ENCODE measurements at places on chromosomes 7 and 10.

DNA sequence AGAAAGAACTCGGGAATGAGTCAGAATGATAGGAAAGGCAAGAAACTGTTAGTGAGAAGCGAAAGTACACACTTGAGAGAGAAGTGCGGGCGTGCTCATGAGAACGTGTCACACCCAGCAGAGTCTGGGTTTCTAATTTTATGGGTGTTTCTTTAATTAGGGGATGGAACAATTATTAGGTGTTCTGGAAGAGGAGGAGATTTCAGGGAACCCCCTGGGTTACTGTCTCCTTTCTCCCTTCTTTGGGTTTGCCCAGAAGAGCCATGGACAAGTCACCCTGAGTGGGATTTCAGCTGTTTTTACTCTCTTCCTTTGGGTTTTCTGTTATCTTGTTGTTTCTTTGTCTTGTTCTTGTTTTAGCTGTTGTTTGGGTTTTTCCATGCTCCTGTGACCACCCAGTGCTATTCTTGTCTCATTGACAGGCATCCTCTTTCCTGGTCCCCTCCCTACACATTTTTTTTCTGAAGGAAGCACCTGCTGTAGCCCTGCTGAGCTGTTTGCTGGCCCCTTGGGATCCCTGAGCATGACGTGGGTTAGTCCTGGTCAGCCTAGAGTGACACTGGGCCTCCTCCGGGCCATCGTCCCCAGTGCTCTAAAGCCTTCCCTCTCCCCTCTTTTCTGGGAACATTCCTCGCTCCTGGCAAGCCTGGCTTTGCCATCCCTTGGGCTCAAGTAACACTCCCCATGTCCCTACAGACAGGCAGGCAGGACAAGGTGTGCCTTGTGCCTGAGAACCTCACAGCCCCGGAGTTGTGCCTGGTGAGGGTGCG is 3.5 kb downstream of the SH2D4B start:
- ATAC-seq: no peak

DNA sequence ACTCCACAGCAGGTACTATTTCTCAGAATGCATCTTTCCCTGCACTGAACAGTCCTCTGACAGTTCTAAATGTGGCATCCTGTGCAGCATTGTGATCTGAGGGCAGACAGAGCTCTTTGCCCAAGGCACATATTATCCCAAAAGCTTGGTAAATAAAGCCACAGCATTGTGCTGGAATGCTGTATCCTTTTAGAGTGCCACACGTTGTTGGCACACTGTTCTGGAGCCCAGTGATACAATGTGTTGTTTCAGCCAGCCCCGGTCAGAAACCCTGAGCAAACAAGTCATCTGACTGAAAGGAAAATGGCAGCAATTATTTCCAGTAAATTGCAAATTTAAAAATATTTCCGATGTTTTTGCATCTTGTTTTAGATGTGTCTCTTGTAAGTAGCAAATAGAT is 45.4 kb downstream of the NAMPT start:
- ATAC-seq: no peak

- ATAC-seq: no peak
Observed at GRCh38 chr10:132648072-132648850, 110.7 kb downstream of the INPP5A start.

DNA sequence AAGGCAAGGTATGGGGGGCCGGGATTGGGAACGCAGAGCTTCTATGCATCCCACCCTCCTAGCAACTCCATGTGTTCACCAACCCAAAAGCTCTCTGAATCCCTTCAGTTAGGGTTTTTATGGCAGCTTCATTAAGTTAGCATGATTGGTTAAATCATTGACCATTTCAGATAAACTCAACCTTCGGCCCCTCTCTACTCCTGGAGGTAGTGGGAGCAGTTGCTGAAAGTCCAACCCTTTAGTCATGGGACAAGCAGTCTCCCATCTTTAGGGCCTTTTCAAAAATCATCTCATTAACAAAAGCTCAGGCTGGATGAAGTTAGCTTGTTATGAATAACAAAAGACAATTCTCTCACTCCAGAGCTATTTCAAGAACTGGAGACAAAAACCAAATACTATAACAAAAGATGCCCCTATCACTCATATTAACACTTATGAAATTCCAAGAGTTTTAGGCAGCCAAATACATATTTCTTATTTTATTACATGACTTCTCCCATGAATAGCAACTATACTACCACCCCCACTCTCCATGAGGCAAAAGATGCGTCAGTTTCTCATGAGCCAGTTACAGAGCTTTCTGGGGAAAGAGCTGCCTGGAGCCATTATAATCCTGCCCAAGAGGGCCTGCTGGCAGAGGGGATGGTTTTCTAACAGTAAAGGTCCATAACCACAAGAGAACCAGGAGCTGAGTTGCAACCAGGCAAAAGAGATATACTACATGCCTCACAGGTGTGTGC is 44.6 kb downstream of the SLC16A12 start:
- ATAC-seq: no peak

DNA sequence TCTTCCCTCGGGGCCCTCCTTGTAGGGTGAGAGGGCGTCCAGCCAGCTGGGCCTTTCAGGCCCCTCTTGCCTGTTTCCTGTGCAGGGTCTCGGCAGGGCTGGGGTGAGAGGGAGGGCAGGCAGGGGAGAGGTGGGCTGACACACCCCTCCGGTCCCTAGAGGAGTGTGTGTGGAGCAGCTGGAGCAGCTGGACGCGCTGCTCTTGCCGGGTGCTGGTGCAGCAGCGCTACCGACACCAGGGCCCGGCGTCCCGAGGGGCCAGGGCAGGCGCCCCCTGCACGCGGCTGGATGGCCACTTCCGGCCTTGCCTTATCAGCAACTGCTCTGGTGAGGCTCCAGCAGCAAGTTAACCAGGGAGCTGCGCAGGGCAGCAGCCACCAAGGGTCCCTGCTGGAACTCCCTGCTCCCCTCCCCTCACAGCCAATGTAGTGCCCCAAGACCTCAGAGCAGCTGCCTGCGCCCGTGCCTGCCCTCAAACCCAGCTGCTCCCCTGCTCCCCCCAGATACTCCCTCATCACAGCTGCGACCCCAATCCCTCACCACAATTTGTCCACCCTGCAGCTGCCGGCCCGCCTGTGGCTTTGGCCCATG is 15.7 kb upstream of the ZNF862 start:
- ATAC-seq: no peak

DNA sequence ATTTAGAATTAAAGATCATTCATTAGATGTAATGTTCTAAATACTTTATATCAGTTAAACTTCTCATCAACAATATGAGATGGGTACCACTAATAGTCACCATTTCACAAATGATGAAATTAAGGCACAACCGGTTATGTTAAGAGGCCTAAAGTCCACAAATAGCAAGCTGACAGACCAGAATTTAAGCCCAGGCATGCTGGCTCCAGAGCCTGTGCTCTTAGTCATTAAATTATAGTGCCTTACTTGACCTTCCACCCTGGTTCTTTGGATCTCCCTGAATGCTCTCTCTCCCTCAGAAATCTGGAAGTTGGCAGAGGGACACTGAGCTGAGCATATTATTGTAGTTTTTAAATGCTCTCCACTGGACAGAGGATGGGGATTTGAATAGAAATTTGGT is 3.6 kb downstream of the LIPN start:
- no peak for ATAC-seq

GRCh38 chr10:97721871-97722780 is 8.6 kb downstream of the MARVELD1 start:
- no peak for ATAC-seq

GRCh38 chr7:105808703-105809590 is 67.5 kb downstream of the ATXN7L1 start:
- ATAC-seq: peak; percentile 95

DNA sequence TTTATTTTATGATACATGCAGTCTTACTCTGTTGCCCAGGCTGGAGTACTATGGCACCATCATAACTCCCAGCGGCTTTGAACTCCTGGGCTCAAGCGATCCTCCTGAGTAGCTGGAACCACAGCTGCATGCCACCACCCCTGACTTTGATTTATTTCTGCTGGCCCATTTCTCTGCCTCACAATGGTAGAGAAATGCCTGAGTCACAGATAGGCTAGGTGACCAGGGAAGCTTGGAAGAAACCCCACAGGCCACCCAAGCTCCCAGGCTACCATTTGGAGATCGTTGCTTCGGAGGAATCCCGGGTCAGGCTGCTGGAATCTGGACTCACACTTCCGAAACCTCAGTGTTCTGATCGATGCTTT is 17.4 kb upstream of the BAIAP2L1 start:
- ATAC-seq: no peak

- no peak for ATAC-seq
Observed at GRCh38 chr7:29040579-29040925, 82.4 kb upstream of the TRIL start.

DNA sequence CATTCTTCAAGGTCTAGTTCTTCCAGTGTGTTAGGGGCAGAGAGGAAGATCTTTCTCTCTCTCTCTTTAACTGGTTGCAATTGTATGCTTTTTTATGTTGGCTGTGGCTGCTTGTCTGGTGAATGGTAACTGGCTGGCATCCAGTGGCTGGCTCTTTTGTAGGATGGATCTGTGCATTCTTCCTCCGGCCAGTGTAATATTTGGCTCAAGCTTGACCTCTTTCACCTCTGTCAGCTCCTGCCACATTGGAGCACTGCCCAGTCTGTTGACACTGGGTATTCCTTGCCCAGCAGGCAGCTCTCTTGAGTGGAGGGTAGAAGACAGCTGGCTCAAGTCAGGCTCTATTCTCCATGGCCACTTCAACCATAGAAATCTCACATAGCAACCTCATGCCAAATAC is 528.3 kb downstream of the PHTF2 start:
- no peak for ATAC-seq

DNA sequence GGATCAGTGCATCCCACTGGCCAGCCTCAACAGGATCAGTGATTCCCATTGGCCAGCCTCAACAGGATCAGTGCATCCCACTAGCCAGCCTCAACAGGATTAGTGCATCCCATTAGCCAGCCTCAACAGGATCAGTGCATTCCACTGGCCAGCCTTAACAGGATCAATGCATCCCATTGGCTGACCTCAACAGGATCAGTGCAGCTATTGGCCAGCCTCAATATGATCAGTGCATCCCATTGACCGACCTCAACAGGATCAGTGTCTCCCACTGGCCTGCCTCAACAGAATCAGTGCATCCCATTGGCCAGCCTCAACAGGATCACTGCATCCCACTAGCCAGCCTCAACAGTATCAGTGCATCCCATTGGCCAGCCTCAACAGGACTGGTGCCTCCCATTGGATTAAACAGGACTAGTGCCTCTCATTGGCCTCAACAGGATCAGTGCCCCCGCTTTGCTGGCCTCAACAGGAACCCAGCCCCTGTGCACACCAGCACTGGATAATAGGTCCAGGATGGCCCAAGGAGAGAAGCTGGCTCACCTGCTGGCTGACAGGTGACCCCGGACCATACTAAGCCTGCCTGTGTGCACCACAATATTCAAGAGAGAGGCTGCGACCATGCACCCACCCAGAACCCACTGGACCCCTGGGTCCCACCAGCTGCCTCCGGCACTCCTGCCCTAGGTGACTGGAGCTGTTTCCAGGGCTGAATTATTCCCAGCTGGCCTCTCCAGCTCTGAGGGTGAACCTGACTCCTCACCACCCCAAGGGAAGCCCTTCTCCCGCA is 59.9 kb downstream of the PDGFA start:
- ATAC-seq: no peak

DNA sequence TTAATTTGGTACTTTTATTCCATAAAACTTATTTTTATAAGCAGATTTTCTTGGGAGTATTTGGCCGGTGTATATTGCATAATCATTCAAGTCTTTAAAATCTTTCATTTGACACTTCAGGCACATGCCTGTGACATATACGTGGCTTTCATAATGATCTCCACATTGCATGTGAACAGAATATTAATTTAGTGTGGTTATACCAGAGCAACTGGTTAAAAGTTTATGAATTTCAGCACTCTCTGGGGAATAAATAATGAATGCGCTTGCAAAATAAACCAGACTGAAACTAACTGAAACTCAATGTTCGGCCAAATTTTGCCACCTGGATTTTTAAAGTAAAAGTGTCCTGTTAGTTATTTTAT is 242.3 kb downstream of the GLI3 start:
- ATAC-seq: no peak

- no peak for ATAC-seq
Observed at GRCh38 chr7:152556013-152556755, 119.8 kb downstream of the XRCC2 start.

GRCh38 chr7:128805225-128805624 is 13.5 kb downstream of the CCDC136 start:
- ATAC-seq: no peak

All from activated CD4-positive, CD25-positive, alpha-beta regulatory T cell treated with anti-CD3 and anti-CD28 coated beads, Interleukin-2, amount 50 U/mL, for 24 hours (primary cell).